CD4-positive, CD25-positive, alpha-beta regulatory T cell (primary cell): ENCODE measurements at places on chromosomes 6 and 20. TPM values are rescaled to one million over a fixed set of nuclear protein-coding genes. Genes with fewer than 3 reads are reported as not detected.

Gene MMP24
- 0.16 TPM for polyA plus RNA-seq

GRCh38 chr6:35181933-35182612, 31.7 kb upstream of the SCUBE3 start:
- DNase-seq = no peak

DNA sequence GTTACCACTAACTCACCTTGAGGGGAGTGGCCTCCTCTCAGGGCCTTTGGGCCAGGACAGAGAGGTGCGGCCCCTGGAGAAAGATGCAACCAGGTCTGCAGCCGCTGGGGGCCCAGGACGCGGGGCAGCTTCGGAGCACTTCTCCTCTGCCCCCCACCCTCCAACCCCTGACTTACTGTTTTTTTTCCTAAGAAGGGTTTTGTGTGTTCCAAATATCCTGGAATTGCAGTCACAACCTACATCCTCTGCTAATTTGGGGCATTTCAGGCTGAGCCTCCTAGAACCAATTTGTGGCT, 1.7 kb downstream of the LINC00237 start:
- no peak for DNase-seq

DNA sequence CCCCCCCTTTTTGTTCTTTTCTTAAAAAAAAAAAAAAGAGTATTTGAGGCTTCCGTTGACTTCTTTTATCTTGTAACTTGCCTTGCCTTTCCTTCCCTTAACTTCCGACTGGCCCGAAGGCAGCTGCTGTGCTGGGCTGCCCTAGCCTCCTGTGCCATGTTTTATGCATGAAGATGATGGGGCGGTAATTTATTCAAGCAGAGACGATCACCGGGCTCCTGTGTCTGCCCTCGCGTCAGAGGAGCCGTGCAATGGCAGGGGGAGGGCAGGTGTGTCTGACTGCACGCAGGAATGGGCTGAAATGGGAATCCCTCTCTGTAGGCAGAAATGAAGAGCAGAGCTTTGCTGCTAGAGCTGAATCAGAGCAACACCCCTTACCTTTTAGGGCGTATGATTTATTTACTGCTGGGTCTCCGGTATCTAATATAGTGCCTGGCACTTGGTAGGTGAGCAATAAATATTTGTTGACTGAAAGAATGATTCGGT, 106.3 kb upstream of the RIPOR2 start:
- peak; percentile 63 for DNase-seq

- no peak for DNase-seq
Measured at GRCh38 chr6:126204598-126204997, 135.3 kb upstream of the CENPW start.

- no peak for DNase-seq
Measured at GRCh38 chr6:65790666-65791065, 83.6 kb upstream of the EYS start.

Gene PRPH2
- not detected for polyA plus RNA-seq

Gene RRAGD
- 0.99 TPM for polyA plus RNA-seq

Gene FAM209B
- polyA plus RNA-seq = not detected

Gene RHAG
- polyA plus RNA-seq = not detected

GRCh38 chr6:34517966-34518365, 38.2 kb downstream of the SPDEF start:
- DNase-seq = no peak

Gene COL21A1
- polyA plus RNA-seq = not detected
